ENCODE measurements at places on chromosomes 16 and 17.

DNA sequence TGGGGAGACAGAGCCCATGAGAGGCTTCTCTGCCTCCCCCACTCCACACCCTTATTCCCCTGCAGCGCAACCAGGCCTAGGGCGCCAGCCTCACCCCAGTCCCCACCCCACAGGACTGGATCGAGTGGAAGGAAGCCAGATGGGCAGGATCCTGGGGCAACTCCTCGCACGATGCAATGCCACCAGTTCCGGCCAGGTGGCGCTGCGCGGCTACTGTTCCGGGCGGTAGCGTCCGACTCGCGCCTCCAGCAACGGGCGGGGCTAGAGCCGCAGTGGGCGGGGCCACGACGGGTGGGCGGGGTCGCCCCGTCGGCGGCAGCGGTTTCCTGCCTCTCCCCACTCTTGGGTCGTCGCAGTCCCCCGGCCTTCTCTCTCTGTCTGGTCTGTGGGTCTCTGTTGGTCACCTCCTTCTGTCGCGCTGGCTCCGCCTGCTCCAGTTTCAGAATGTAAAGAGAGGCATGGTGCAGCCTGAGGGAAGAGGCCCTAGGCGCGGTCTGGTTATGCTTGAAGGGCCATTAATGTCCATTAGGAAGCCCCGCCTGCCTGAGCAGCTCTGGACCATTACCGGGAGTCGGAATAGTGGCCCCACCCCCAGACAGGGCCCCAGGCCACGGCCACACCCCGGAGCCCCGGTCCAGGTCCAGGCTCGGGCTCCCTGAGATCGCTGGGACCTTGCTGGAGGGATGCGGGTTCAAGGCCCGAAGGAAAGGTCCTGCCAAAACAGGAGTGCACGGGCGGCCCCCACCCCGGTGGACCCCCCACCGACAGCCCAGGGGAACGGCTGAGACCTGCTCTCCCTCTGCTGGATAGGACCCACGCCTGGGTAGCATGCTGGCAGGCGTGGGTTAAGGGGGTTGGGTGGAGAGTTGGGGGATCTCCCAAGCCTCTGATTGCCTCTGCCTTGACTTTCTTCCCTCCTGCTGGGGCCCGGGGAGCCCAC lies 3.3 kb upstream of the NHERF2 start:
- peak; percentile 89 for DNase-seq

DNA sequence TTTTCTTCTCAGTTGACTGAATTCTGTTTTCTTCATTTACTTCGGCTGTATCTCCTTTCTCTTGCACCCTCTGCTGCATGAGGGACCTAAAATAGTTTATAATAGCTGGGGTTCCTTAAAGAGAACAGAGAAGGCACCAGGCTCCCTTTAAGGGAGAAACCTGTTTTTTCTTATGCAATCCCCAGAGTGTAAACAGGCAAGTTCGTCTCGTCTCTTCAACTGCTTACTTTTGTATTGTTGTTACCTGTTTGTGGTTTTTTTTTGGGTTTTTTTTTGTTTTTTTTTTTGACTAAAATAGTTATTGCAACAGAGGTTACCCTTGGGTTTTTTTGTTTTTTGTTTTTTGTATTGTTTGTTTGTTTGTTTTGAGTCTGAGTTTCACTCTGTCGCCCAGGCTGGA lies 3.7 kb upstream of the LDHD start:
- no peak for DNase-seq

DNA sequence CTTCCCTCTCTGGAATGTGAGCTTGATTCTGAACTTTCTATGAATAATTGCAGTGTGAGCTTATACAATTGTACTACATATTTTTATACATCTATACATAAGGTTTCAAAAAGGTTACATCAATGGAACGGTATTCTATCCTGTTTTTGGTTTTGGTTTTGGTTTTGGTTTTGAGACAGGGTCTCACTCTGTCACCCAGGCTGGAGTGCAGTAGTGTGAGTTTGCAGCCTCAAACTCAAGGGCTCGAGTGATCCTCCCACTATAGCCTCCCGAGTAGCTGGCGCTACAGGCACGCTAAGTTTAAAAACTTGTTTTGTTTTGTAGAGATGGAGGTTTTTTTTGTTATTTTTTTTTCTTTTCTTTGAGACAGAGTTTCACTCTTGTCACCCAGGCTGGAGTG lies 1.1 kb downstream of the CTRB1 start:
- DNase-seq = no peak

DNA sequence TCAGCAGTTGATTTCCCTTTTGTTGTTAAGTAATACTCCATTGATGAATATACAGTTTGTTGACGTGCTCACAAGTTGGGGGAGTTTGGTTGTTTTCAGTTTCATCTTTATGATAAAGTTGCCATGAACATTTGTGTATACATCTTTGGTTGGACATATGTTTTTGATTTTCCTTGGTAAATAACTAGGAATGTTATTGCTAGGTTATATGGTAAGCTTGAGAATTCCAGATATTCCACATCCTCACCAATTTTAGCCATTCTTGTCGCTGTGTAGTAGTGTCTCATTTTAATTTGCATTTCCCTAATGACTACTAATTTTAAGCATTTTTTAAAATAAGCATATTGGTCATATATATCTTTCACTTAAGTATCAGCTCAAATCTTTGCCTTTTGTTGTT lies 55.0 kb upstream of the RASL10B start:
- no peak for DNase-seq

Data from large intestine (tissue), 12 donors.